ENCODE measurements at places on chromosomes 11 and 22.

DNA sequence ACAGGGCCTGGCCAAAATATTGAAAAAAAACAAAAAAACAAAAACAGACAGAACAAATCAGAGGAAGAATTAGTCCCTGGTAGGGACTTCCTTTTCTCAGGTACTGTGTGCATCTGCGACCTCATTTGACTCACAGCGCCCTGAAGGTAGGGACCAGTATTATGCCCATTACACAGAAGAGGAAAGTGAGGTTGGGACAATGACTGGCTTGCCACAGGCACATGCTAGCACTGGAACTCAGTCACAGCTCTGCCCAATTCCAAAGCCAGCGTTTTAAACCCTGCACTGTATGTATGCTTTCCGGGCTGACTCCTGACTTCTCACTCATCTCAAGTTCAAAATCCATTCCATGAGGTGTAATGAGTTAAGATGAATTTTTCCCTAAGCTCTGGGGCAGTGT, 3.3 kb downstream of the SEC14L4 start:
- no peak for DNase-seq

DNA sequence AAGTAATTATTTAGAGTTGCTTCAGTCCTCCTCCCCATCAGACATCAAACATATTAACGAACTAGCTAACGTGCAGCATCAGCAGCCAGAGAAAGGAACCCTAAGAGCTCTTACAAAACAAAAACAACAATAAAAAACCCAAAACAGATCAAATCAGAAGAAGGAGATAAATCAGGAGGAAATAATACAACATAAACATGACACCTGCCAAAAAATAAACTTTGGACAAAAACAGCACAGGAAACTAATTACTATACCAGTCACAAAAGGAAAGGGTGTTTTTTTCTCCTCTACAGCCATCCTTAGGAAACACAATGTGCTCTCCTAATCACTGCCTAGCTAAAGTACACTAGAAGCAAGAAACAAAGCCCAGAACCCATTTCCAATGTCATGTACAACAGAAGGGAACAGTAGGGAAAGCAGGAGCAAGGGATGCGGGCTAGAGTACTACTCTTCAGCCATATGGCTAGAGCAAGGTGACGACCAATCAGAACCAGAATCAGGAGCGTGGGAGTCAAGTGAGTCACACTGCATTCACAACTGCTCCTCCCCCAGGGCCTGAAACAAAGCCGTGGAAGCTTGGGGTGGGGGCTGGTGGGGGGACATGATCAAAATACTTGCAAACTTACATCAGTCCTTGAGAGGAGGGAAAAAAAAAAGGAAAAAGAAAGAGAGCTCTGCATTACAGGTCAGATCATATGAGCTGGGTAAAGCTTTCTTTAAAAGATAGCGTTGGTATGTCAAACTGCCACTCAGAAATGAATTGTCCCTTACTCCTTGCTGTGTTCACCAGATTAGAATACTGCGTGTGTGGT, 60.4 kb downstream of the LARGE2 start:
- no peak for DNase-seq

DNA sequence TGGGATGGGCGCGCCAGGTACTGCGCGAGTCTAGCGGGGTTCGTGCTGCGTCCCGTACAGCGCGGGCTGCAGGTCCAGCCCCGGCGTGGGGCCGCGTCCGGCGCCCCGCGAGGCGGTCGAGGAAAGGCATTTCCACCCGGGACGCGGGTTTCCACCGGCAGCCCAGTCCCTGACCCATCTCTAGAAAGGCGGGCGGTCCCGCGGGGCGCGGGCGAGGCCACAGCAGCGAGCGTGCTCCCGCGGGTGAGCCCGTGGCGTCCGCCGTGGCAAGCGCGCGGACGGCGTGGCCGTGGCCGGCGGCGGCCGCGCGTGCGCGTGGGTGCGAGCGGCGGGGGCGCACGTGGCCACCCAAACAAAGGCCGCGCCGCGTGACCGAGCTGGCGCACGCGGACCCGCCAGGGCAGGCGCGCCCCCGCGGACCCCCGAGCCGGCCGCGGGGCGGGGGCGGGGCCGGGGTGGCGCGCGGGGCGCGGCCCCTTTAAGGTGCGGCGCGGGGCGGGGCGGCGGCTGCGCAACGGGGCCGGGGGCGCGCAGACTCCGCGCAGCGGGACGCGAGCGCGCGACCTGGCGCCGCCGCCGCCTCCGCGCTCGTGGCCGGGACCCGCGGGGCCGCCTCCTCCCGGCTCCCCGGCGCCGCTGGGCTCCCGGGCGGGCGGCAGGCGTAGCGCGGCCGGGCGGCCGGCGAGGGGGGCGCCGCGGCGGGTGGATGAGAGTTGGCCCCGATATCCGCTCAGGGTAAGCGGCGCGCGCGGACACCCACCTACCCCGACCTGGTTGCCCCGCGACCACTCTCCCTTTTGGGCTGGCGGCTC, 39.3 kb upstream of the CELSR1 start:
- DNase-seq = no peak

DNA sequence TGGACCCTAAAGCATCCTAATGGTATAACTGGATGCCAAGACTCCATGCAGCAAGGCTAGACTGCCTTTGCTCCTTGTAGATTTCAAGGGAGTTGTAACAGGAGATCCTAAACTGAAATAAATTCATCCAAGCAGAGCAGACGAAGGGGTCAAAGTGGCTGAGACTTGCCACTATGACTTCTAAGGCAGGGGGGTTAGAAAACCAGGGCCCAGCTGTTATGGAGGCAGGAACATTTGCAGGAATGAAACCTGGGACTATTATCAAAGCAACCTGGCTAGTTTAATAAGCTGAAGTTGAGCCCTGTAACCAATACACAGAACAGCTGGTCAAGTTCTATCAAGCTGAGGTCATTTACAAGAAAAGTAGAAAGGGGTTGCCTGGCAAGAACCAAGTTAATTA, 122.2 kb upstream of the TRPC6 start:
- DNase-seq = no peak

- DNase-seq = no peak
Measured at GRCh38 chr11:66541892-66542291, 4.0 kb downstream of the ZDHHC24 start.

DNA sequence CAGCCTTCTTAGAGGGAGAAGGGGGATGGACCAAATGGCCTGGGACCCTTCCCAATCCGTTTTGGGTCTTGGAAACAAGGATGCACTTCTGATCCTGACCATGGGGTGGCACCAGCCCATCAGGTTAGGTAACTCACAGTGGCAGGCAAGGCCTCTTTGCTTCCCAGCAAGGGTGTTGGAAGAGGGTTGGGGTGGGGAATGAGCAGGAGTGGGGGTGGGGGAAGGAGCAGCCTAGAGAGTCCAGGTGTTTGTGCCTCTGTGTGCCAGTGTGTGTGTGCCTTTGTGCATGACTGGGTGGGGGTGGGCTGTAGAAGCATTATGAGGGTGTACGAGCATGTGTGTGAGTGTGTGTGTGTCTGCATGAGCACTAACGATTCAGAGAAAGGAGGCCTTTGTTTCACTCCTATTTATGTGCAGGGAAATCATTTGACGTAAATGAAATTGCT, 213.1 kb downstream of the INSC start:
- DNase-seq = peak; percentile 0

DNA sequence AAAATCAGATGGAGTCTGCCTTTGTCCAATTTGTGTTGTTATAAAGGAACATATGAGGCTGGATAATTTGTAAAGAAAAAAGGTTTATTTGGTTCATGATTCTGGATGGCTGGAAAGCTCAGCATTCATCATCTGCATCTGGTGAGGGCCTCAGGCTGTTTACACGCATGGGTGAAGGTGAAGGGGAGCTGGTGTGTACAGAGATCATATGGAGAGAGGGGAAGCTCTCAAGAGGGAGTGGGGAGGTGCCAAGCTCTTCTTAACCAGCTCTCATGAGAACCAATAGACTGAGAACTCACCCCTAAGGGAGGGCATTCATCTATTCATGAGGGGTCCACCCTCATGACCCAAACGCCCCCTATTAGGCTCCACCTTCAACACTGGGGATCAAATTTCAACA, 40.0 kb downstream of the NEU3 start:
- DNase-seq = no peak

GRCh38 chr11:235609-235996, 539 bp downstream of the SIRT3 start:
- peak; percentile 43 for DNase-seq

DNA sequence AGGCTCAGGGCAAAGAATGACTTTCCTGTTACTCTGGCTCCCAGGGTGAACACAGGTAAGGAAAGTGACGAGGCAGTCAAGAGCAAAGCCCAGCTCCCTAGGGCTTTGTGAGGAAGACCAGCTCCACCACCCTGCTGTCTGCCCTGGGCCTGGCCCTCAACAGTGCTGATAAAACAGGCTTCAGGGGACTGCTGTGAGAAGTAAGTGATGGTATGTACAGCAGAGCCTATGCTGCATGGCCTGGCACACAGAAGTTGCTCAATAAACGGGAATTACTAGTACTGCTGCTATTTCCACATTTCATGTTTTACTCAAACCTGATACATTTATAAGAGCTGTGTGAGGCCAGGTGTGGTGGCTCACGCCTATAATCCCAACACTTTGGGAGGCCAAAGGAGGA, 50.3 kb downstream of the MICAL3 start:
- DNase-seq = no peak

DNA sequence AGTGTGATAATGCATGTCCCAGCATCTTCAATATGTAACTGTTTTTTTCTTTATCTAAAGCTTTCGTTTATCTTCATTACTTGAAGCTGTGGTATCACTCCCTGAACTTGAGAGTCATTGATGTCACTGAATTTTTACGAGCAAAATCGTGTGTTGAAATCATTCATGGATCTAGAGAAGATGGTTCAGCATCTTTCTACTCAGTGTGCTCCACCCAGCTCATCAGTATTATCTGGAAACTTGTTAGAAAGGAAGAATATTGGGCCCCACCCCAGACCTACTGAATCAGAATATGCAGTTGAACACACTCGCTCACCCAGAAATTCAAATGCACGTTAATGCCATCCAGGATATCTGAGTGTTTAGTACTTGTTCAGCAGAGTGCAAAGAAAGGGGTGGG, 8.3 kb downstream of the CDON start:
- no peak for DNase-seq

DNA sequence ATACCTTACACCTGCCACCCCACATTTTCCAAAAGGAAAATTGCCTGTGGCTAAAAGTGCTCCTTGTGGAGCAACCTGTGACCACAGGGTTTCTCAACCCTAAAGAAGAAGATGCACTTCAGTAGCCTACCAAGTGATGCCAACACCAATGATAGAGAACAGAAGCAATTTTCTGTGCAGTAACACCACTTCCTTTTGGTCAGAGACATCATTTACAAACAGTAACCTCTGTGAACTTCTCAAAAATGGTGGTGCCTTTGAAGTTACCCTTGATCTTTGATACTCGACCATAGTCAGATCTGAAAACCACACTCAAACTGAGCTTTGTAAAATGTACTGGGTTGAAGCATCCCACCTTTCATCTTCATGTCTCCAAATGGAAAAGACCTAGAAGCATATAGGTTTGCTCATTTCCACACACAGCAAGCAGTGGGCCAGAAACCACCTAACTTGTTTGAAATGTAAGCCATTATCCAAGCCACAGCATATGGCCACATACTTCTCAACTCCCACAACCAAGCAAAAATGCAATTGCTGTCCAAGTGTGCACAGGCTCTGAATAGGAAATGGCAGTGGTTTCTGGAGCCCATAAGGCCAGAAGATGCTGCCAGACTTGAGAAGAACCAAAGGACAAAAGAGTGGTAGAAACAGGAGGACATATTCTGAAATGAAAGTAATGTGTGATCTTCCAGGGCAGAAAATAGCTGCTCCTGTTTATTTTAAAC, 24.3 kb downstream of the MPPED2 start:
- no peak for DNase-seq

GRCh38 chr22:36988075-36988832, 31.0 kb downstream of the TST start:
- no peak for DNase-seq

DNA sequence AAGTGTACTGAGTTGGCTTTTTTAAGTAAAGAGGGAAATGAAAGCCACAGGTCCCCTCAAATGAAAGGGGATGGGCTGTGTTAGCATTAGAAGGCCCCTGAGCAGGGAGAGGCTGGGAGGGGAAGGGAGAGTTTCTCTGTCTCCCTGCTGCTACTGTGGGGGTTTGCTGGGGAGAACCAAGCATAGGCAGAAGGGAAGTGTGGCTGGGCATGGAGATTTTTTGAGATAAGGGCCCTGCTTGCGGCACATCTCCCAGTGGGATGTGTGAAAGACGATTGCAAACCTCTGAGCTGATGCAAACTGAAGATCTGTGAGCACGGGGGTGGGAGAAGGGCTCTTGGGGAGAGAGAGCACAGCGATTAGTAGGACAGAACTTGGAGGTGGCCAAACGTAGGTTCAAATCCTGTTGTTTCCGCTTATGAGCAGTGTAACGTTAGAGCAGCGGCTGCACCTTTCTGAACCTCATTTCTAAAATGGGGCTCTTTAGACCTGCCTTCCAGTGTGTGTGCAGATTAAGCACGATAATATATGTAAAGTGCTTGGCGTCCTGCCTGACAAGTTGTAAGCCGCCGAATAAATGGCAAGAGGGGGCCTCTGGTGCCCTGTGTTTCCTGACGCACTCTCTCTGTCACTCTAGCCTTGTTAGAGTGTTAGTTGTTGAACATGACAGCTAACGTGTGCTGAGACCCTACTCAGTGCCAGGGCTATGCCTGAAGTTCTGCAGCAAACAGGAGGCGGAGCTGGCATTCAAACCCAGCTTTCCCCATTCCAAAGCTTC, 122.3 kb downstream of the GRIK4 start:
- no peak for DNase-seq

GRCh38 chr11:126416542-126417090, 61.1 kb downstream of the ST3GAL4 start:
- peak; percentile 36 for DNase-seq

DNA sequence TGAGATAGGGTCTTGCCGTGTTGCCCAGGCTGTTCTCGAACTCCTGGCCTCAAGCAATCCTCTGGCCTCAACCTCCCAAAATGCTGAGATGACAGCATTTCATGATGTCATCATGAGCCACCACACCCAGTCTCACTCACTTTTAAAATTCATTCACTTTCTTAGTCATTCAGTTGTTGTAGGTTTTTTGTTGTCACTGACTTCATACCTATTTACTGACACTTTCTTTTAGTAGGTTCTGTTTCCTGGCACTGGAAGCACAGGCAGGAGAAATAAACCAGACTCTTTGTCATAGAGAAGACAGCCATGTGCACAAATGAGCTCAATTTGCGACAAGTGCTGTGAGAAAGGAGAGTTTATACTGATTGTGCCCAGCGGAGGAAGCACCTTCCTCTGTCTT, 10.5 kb downstream of the ART5 start:
- DNase-seq = no peak

DNA sequence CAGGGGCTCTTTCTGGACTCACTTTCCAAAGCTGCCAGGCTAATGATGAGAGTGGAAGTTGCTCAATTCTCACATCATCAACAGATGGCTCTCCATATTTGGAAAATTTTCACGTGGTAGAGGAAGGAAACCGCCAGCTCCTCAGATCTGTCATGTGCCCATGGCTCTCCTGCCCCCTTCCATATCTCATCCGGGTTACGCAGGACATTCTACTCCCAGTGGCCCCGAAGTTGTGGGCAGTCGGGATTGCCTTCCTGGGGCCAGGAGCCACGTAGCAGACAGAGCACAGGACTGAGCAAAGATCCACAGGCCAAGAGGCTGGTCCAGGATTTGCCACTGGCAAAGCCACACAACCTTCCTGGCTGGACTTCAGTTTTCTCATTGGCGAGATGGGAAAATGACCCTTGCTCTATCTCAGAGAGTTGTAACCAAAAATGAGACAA, 38.8 kb downstream of the RPUSD4 start:
- DNase-seq = no peak
